Activated CD4-positive, alpha-beta T cell treated with anti-CD3 and anti-CD28 coated beads, Interleukin-2, Interleukin-6, amounts not matched to agents 100 ng/mL and 50 ng/mL, durations not matched to agents 16 hours and 8 hours (primary cell): ENCODE measurements at places on chromosomes 1 and 21.

DNA sequence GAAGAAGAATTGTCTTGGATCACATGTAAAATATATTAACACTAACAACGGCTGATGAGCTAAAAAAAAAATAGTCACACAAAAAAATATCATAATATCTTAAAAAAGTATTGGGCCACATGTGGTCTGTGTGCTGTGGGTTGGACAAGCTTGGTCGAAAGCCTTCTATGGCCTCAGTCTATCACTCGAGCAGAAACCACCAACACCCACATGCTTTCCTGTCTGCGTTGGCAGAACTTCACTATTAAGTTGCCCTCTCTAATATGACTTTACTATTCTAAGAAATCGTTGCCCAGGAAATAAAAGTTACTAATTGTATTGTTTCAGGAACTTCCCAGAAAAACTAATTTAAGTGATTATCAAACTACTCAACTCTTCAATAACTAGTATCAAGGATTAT lies 28.2 kb upstream of the ETS2 start:
- DNase-seq, result peak; percentile 47

- no peak for DNase-seq
Observed at GRCh38 chr1:7579831-7580804, 191.0 kb upstream of the VAMP3 start.

DNA sequence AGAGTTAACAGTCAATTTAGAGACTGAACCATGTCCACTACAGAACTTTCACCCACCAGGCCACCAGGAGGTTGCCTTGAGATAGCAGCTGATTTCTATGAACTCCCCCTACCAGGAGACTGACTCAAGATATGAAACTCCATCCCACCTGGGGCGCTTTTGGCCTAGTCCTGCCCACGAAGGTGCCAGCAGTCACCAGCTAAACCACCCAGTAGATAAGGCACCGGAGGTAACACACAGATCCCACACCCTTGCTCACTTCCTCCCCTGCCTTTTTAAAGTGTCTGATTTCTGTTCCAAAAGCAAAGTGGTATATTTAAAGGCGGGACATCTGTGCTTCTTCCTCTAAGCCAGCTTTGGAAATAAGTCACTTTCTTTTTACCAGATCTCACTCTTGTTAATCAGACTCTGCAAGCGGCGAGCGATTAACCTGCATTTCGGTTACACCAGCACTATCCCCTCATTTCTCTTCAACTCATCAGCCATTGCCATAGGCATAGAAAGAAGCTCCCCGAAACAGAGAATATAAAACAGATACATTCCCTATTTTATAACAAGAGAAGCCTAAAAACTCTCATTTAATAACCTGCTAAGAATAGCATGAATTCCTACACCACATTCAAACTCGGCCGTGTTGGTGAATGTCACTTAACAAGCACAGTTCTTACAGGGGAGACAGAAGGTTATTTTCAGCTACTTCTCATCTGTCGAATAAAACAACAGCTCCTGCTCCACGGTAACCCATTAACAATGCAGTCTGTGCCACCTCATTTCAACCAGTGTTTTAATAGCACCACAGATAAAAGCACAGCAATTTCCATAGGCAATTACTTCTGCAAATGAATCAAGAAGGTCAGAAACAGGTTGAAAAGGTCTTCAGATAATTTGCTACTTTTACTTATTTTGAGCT lies 318.1 kb downstream of the KCNH1 start:
- DNase-seq, result no peak

GRCh38 chr1:29669158-29669871 lies 433.0 kb downstream of the PTPRU start:
- no peak for DNase-seq

DNA sequence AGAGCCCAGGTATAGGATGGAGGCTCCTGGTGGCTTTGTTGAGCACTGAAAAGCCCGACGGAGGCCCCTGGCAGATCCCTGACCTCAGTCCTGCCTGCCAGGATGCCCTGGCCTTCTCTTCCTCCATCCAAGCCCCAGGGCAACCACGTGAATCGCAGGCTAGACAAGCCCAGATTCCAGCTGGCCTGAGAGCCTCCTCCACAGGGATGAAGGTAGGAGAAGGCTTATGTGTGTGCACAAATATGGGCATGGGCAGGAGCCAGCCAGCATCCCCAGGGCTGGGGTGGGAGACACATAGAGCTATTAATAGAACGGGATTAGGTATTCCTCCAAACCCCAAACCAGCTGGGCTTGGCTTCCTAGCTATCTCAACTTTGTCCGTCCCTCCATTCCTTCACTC lies 4.0 kb upstream of the EXTL1 start:
- no peak for DNase-seq

DNA sequence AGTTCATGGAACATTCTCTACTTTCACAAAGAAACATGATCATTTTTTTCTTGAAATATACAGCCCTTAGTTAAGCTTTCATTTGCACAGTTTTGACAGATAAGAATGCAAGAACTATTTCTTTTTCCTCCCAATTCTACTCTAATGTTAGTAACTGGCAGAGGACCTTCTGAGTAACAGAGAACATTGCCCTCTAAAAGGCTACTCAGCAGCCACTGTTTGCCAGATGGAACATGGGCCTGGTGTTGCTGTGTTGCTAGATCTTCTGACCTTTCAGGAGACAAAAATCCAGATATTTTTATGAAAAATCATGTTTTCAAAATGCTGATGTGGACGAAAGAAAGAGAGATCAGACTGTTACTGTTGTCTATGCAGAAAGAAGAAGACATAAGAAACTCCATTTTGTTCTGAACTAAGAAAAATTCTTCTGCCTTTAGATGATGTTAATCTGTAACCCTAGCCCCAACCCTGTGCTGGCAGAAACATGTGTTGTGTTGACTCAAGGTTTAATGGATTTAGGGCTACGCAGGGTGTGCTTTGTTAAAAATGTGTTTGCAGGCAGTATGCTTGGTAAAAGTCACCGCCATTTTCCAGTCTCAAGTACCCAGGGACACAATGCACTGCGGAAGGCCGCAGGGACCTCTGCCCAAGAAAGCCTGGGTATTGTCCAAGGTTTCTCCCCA lies 2.9 kb upstream of the PRDX6 start:
- DNase-seq, result no peak

DNA sequence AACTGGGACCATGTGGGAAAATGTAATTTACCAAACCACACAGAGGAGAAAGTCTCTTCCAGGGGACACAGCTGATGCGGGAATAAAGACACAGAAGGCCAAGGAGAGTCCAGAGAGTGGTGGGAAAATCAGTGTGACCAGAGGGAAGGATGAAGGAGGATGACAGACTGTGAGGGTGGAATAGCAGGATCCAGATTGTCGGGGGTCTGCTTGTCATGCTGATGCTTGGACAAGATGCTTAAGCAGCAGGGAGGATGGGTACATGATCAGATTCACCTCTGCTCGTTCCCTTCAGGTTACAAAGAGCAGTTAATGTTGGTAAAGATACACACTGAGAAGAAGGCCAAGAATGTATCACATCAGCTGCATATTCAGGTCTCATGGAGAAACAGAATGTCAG lies 117.1 kb upstream of the ZNF644 start:
- DNase-seq, result no peak

DNA sequence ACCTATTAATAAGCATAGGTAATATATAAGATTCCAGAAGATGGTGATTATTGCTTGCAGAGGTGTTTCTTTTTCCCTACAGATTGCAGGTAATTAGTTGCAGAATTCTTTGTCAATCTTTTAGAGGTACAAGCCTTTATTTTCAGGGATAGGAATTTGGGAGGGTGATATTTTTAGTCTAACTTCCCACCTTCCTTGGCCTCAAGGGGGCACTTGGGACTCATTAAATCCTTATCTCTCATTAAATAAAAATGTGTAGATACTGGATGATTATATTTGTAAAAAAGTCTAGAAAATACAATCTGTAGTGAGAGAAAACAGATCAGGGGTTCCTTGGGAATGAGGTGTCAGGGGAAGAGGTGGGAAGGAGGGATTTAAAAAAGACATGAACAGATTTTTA lies 179.2 kb downstream of the PATJ start:
- DNase-seq, result no peak

GRCh38 chr1:81305997-81306452 lies 494.7 kb upstream of the ADGRL2 start:
- DNase-seq, result no peak

- peak; percentile 79 for DNase-seq
Observed at GRCh38 chr1:155320661-155321617, at the start of gene RUSC1. Gene RUSC1, plus strand, starts transcription at chr1:155320894. Its CDS starts 880 bp downstream, at chr1:155321774.

GRCh38 chr1:41342774-41343355 lies 18.4 kb upstream of the FOXO6 start:
- no peak for DNase-seq

DNA sequence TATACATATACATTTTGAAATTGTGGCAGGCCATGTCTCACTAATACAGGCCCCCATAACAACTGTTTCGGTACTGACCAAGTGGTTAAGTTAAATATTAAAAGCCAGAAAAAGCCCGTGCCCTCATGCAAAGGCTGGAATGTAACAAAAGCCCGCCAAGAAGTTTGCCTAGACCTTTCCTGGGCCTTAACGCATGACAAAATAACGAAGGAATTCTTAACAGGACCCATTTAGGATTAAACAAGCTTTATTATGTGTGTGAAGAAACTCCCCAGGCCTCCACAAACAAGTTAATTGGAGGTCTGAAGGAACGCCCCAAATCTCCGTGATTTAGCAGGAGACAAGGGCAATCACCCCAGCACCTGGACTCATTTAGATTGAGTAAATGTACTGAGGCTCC lies 42.4 kb downstream of the TNFSF4 start:
- DNase-seq, result no peak

- DNase-seq, result no peak
Observed at GRCh38 chr1:205811660-205812059, 1.3 kb downstream of the SLC41A1 start.

GRCh38 chr1:153598309-153599172 lies 14.4 kb downstream of the S100A16 start:
- DNase-seq, result peak; percentile 39

- no peak for DNase-seq
Observed at GRCh38 chr1:77540501-77541161, 141.8 kb downstream of the ZZZ3 start.

DNA sequence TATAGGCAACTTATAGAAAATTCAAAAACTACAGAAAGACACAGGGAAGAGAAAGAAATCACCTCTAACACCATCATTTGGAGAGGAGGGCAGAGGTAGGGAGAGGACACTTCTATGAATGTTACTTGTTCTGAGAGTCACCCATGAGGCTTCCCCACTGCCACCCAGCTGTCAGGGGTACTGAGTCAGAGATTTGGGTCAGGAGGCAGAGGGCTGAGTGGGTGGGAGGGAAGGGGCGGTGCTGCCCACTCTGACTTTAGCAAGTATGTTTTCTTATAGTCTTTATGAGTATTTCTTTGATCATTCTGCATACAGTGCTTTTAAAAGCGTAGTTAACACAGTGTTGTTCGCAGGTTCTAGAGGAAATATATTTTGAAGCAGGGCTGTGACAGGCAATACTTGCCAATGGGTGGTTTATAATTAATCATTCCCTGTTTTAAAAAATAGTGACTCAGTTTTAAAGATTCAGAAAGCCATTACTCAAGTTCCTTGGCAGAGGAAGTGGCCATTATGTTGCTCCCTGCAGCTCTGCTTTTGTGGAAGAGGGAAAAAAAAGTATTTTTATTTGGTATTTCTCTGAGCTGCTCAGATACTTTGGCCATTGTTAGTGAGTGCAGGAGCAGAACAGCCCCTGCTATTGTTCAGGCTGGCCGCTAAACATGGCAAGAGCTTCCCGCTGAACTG lies 18.3 kb downstream of the IL6R start:
- no peak for DNase-seq

DNA sequence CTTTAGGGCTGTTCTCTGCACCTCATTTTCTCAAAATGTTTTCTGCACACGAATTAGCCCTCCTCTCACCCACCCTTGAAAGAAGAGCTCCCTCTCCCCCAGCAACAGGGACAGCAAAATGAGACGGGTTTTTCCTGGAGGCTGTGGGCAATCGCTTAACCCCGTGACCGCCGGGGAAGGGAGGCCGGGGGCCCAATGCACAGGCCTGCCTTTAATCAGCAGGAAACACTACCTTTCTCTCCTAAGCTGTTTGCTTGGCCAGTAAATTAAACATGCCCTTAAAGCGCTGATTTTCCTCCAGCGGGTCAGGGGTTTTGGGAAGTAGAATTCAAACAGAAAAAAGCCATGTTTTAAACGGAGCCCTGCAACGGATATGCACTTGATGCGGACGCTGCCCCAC lies 114.4 kb downstream of the PRDM16 start:
- DNase-seq, result no peak

GRCh38 chr1:235933017-235933765 lies 66.5 kb upstream of the LYST start:
- DNase-seq, result no peak

- peak; percentile 84 for DNase-seq
Observed at GRCh38 chr1:153945131-153945794, 1.3 kb downstream of the DENND4B start.

DNA sequence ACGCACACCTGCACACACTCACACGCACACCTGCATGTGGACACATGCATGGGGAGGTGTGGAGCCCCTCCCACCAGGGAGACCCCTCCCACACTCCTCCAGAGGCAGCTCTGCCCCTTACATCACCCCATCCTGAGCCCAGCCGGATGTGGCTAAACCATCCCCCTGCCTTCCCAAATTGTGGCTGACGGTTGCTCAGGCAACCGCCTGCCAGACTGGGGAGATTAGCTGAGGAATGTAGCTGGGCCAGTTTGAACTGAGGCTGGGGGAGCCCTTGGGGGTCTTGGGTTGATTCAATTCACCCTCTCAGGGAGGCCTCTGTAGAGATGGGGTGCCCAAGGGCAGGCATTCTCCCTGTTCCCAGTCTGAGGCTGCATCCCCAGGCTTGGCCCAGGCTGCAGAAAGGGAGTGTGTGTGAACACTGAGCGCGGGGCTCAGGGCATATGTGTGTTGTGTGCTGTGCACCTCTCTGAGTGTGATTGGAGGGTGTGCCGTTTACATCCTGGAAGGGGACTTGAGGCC lies 12.9 kb downstream of the PTPRU start:
- no peak for DNase-seq

- DNase-seq, result no peak
Observed at GRCh38 chr1:41612953-41613352, 128.5 kb upstream of the EDN2 start.

DNA sequence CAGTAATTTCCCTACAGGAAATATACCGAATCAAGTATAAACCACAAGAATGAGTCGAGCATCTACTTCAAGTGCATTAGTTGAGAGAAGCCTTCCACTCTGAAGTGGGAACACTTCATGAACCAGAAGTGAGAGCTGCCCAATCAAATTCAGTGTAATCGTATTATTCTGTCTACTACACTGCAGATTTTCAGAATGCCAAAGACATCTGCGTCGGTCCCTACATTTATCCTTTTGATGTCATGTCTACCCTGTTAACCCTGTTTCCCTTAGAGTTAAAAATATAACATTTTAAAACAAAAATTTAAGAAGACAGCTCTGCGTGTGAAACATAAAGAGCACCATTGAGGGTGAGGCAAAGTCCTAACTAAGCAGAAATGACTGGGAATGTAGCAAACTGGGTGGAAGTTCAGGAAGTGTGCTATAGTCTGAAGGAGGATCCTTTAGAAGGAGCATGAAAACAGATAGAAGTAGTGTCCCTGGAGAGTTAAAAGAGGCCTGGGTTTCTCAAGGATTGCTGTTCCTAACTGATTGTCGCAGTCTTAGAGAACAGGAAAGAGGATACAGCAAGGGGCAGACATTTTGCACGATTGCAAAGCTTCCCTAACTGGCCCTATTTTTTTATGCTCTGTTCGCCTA lies 291.2 kb downstream of the PTPRC start:
- DNase-seq, result peak; percentile 70
